Activated naive CD8-positive, alpha-beta T cell treated with anti-CD3 and anti-CD28 coated beads for 36 hours (primary cell): ENCODE measurements at places on chromosomes 1 and 21. TPM values are rescaled to one million over a fixed set of nuclear protein-coding genes. Genes with fewer than 3 reads are reported as not detected.
A peak's percentile ranks its signal among the peaks of the same experiment; 100 is the strongest.

DNA sequence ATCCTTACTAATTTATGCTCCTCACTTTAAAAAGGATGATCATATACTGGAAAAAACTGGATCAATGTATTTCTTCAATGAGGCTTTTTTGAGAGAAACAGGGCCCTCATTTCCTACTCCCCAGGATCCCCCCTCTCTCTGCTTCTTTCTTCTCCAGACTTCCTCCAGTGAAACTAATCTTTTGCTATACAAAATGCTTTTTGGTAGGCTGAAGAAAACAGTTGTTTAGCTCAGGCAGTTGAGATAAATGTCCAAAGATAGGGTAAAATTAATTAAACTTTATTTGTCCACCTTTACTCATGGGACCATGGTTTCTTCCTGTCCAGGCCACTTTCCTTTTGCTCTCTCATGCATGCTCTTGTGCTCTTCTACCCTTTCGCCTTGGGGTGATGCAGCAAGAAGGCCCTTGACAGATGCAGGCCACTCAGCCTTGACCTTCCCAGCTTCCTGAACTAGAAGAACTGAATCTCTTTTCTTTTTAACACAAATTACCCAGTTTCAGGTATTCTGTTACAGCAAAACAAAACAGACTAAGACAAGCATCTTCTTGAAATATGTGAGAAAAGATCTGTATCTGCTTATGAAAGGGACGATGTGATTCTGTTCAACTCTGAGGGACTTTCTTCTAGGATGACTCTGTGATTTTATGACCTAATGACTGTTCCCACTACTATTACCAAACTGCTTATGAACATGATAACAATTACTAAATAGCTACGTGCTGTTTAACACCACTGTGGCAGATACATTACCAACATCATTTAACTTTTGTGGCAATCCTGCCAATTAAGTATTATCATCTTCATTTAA is 63.7 kb downstream of the NVL start:
- no peak for DNase-seq

GRCh38 chr1:18118491-18118890 is 10.9 kb downstream of the IGSF21 start:
- no peak for DNase-seq

GRCh38 chr1:118185084-118185832 is at the start of gene SPAG17:
TSS of gene SPAG17 (minus strand) at chr1:118185228. CDS start at chr1:118185157, 71 bp downstream.
- DNase-seq = peak; percentile 20

DLGAP3 gene
- total RNA-seq = 0.74 TPM

S100A2 gene
- 0.60 TPM for total RNA-seq

AKT3 gene
- total RNA-seq = 21.5 TPM
